Stimulated activated CD8-positive, alpha-beta memory T cell treated with anti-CD3 and anti-CD28 coated beads, Interleukin-15, amount 100 ng/mL, for 24 hours (primary cell): ENCODE measurements at places on chromosomes 12 and 14.

GRCh38 chr12:117090816-117091711, 8.2 kb downstream of the TESC start:
- DNase-seq: no peak

DNA sequence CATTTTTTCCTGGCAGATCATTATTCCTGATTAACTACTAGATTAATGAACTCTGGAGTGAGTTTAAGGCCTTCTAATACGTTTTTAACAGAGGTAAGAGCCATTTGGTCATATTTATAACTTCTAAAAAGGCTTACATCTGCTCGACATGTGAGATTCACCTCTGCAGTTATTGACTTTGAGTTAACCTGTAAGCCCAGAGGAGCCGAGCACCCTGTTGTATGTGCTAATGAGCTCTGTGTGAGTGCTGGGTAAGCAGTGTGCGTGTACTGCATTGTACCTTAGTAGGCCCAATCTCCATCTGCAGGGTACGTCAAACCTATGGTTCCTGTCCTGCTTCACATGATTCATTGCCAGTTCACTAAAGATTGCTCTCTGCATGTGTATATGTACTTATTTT, 18.9 kb downstream of the SLC4A8 start:
- DNase-seq: no peak

GRCh38 chr12:67634303-67634761, 14.2 kb upstream of the DYRK2 start:
- DNase-seq: no peak

DNA sequence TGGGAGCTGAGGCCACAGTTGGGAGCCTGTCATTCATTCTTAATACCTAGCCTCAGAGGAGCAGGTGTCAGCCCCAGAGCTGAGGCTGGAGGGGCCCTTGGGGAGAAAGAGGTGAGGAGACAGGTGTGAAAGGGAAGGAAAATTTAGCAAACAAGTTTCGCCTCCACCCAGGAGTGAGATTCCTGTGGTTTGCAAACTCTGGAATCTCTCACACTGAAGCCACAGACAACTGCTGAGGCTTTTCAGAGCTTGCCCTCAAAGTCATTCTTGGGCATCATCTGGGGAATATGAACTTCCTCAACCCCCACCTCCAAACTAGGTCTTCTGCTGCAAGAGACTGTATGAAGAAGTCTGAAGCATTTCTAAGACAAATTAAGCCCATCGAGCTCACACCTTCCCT, 589.5 kb upstream of the TBX3 start:
- DNase-seq: no peak

- DNase-seq: no peak
Measured at GRCh38 chr14:75155169-75155568, 21.2 kb downstream of the TMED10 start.

- no peak for DNase-seq
Measured at GRCh38 chr14:31921721-31922120, 155.4 kb upstream of the ARHGAP5 start.

DNA sequence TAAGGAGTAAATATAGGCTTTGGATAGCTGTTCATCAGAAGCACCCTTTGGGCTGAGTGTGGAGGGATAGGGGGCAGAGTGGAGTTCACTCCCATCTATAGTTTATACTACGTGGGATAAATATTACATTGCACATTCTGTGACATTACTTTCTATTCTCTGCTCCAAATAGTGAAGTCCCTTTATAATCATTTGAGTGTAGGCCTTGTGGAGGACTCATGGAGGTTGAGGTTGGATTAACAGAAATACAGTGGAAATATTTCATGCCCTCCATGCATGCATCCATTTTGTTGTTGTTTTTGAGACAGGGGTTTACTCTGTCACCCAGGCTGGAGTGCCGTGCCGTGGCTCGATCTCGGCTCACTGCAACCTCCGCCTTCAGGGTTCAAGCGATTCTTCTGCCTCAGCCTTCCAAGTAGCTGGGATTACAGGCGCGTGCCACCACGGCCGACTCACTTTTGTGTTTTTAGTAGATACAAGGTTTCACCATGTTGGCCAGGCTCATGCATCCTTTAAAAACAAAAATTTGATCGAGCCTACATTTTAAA, 1.4 kb downstream of the CHPT1 start:
- DNase-seq: no peak

- DNase-seq: no peak
Measured at GRCh38 chr14:69141550-69141949, 11.4 kb downstream of the DCAF5 start.

- DNase-seq: no peak
Measured at GRCh38 chr14:35940291-35940690, 114.2 kb downstream of the BRMS1L start.

DNA sequence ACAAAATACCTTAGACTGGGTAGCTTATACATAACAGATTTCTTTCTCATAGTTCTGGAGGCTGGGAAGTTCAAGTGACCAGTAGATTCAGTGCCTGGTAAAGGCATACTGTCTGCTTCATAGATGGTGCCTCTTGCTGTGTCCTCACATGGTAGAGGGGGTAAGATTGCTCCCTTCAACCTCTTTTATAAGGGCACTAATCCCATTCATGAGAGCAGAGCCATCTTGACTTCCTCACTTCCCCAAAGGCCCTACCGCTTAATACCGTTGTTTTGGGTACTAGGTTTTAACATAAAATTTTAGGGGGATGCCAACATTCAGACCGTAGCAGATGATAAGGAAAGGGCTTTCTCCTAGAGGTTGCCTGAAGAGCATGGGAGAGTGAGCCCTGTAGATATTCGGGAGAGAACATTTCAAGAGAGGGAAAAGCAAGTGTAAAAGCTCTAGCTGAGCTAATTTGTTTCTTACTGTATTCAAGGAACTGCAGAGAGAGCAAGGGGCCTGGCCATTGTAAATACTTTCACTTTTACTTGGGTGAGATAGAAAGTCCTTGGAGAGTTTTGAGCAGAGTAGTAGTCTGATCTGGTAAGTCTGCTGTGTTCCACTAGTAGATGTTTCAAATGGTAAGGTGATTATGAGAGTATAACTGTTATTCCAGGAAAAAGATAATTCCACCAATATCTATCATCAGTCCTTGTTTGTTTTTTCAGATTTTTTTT, 27.3 kb downstream of the FRS2 start:
- DNase-seq: no peak

DNA sequence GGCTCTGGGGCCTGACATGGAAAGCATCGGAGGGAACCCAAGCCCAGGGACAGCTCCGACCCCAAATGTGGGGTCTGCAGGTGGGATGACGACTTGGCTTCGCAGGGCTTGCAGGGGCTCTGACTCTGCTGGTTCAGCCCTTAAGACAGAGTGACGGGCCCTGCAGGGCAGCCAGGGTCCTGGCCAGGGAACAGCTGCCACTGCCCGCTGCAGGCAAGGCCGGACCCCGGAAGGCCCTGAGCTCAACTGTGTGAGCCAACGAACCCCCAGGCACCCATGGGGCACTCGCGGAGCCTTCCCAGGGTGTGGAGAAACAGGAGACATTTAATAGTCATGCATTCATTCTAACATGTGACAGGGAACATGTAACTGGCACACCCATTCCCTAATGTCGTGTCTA, 120.7 kb downstream of the PIWIL1 start:
- no peak for DNase-seq

GRCh38 chr12:81991868-81992267, 232.7 kb upstream of the PPFIA2 start:
- no peak for DNase-seq

DNA sequence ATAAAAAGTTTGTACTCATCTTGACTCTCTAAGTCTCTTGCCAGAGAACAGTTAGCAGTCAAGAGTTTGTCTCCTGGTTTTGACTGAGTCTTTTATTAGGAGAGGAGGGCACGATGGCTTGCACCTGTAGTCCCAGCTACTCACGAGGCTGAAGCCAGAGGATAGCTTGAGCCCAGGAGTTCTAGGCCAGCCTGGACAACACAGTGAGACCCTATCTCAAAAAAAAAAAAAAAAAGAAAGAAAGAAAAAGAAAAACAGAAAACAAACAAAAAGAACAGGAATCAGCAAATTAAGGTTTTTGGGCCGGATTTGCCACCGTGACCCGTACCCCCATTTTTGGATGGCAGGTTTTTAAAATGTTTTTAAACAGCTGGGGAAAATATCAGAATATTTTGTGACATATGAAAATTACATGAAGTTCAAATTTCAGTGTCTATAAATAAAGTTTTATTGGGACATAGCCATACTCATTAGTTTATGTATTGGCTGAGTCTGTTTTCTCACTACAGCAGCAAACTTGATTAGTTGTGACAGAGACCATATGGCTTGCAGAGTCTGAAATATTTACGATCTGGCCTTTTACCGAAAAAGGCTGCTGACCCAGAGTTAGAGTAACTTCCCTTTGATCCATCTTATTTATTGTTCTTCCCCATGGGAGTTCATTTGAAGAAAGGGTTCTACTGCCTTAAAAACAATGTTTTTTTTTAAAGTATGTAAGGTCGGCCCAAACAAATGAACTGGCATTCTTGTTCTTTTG, 31.2 kb downstream of the VEZT start:
- DNase-seq: no peak

- DNase-seq: no peak
Measured at GRCh38 chr12:68158432-68158831, 1.1 kb downstream of the IFNG start.

DNA sequence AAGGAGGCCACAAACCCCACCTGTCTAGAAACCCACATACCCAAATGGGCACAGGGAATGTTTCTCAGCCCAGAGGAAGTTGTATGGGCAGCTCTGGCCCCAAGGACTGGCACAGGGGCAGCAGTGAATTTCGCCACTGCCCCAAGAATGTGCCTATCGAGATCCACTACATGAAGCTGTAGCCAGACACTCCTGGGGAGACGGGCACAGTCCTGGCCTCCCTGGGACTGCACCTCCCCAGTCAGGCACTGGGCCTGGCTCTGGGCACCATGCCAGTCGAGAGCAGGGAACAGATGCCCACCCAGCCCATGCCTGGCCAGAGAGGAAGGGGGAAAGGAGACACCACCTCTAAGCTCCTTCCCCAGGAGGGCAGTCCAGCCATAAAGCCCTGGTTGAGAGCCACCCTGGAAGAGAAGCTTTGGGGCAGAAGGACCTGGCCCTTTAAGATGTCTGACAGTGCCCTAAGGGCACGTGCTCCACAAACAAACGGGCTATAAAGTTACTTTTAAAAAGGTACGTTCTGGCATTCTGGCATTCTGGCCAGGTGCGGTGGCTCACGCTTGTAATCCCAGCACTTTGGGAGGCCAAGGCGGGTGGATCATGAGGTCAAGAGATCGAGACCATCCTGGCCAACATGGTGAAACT, 8.4 kb downstream of the ADCY6 start:
- no peak for DNase-seq

DNA sequence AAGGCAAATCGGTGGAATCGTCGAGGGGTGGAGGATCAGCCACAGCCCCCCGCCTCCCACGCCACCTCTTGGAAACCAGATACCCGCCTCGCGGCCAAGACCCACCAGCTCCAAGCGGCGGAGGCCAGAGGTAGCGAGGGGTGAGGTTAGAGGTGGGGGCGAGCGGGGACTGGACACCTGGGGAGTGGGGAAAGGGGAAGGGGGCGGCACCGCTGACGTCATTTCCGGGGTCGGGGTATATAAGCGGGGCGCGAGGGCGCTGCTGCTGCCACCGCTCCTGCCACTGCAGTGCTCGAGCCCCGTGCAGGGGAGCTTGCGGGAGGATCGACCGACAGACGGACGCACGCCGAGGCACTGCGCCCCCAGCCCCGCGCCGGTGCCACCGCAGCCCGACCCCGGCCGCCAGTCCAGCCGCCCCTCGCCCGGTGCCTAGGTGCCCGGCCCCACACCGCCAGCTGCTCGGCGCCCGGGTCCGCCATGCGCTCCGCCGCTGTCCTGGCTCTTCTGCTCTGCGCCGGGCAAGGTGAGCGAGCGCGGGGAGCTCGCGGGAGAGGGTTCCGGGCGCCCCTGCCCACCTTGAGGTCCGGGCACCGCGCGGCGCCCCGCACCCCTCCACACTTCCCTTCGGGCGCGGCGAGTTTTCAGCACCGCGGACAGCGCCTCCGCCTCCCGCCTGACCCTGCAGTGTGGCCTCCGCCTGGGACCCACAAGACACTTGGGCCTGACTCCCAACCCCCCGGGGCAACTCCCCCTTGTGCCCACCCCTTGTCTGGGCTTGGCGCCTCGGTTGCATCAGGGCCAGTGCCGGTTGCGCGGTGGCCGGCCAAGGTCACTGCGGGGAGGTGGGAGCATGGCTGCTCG, at the start of gene CHGA:
CHGA (plus strand) TSS at position 268 of the 861 bp plus-strand sequence; CDS start at position 478, 210 bp downstream.
- peak; percentile 24 for DNase-seq

DNA sequence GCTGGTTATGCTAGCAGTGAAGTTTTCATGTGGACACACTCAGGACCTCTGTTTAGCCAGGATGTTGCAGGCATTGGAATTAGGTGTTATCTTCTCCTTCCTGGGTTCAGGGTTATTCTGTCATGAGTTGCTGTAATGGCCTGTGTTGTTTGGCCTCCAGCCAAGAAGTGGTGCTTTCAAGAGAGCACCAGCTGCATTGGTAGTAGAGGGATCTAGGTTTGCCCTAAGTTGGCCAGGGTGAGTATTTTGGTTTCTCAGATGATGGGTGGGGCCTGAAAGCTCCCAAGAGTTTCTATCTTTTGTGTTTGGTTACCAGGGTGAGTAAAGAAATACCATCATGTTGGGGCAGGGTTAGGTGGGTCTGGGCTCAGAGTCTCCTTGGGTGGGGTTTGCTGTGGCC, 2.7 kb upstream of the GZMH start:
- DNase-seq: no peak

DNA sequence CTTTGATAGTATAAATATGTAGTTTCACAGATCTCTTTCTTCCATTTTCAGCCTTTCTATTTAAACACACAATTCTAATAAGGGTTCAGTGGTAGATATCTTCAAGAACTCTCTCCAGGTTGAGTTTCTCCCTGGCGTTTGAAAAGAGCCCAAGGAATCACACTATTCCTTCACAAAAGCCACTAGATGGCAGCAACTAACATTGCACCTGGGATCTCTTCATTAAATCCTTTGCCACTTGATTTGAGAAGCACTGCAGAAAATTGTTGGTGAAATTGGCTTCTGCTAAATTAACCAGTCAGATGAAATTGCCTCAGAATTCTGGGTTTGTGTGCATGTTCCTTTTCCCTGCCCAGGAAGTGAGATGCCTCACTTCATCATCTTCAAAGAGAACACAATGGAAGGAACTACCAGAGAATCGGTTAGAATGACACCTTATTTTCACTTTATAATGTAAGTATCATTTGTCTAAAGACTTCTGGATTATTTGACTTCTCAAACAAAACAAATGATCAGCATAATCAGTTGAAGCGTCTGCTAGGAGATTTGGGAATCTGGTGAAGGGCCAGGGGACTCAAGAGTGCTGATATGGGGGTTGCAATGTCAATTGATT, 6.8 kb downstream of the CCDC198 start:
- no peak for DNase-seq

- DNase-seq: no peak
Measured at GRCh38 chr12:89880690-89881350, 172.2 kb upstream of the ATP2B1 start.

GRCh38 chr12:87509237-87509820, 519.9 kb downstream of the C12orf50 start:
- DNase-seq: no peak

DNA sequence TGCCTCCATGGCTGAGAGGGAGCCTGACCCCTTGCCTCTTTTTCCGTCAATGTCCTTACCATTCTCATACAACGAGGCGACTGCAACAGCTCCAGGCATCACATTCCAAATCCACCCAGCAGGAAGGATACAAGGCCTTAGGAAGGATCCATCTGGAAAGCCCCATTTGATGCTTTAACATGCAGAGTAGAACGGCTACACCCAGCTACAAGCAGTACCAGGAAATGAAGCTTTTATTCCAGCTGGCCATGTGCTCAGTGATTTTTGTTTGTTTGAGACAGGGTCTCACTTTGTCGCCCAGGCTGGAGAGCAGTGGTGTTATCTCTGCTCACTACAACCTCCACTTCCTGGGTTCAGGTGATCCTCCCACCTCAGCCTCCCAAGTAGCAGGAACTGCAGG, 124.8 kb downstream of the TMEM132D start:
- DNase-seq: no peak
